Testis (tissue), 5 donors: ENCODE measurements at places on chromosomes 7 and 10. TPM values are rescaled to one million over a fixed set of nuclear protein-coding genes. Genes with fewer than 3 reads are reported as not detected.

LBX1 gene
- not detected for total RNA-seq

PON1 gene
- 1.2 TPM for total RNA-seq

CYP17A1 gene
- total RNA-seq = 12.1 TPM

HMX2 gene
- total RNA-seq = 0.47 TPM

STEAP1B gene
- 11.3 TPM for total RNA-seq

CDH23 gene
- total RNA-seq = 125 TPM
